ENCODE measurements at places on chromosomes 5 and 9.
A peak's percentile ranks its signal among the peaks of the same experiment; 100 is the strongest.

GRCh38 chr5:25119650-25120049, 474.9 kb upstream of the CDH10 start:
- no peak overlapping the region for H3K27ac ChIP-seq
- H3K4me3 ChIP-seq, result no peak overlapping the region
- DNase-seq, result no peak
- peaks cover 2% of the 10 kb centered on the region for H3K27me3 ChIP-seq

DNA sequence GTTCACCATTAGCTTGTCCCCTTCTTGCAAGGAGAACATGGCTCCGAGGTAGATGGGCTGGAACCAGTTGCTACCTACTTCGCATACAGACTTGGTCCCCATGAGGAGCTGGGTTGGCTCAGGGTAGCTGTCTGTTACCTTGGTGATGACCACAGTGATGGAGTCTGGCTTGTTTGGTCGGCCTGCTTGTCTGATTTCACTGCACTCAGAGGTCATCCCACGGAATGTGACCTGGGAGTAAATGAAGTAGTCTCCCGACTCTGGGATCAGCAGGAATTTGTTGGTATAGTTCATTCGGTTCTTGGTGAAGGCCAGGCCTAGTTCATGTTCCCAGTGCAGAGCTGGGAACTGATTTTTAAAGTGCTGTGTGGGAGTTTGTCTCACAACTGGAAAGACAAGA, 15.3 kb downstream of the TNFSF15 start:
- no peaks in the 10 kb centered on the region for H3K36me3 ChIP-seq
- peaks cover 35% of the 10 kb centered on the region for H3K4me1 ChIP-seq
- H3K4me3 ChIP-seq, result no peak overlapping the region
- DNase-seq, result no peak
- no peak overlapping the region for H3K27ac ChIP-seq
- no peaks in the 10 kb centered on the region for H3K27me3 ChIP-seq

DNA sequence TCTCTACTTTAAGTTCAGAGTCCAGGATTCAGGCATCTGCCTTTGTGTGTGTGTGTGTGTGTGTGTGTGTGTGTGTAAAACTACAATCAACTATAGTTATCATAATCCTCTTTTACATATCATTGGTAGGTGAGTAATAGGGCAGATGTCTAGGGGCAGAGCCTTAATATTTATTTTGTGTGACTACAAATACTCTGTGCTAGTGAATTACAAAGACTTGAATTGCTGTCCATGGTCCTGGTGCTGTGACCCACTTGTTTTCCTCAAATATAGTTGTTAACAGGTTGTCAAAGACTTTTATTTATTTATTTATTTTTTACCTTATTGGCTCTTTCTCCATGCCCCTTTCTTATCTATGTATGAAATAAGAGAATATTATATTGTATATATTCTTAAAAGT, 196.8 kb downstream of the ANXA1 start:
- H3K4me1 ChIP-seq, result no peaks in the 10 kb centered on the region
- H3K27me3 ChIP-seq, result peaks cover 10% of the 10 kb centered on the region
- H3K4me3 ChIP-seq, result no peak overlapping the region
- DNase-seq, result no peak
- H3K36me3 ChIP-seq, result no peaks in the 10 kb centered on the region

DNA sequence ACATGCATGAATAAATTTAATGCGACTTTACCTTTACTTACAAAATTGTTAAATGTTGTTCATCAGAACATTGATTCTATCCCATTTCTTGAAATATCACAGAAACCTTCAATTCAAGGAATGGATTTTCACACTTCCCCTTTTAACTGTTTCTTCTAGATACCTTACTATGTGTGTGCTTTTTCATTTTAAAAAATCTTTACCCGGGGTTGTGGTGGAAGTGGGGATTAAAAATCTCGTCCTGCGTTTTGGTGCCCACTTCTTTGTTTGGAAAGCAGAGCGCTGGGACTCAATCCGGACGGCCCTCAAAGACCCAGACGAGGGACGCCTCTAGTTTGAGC, 5.8 kb upstream of the MEF2C start:
- no peak for DNase-seq
- H3K27me3 ChIP-seq, result no peaks in the 10 kb centered on the region
- H3K36me3 ChIP-seq, result no peaks in the 10 kb centered on the region
- peaks cover 19% of the 10 kb centered on the region for H3K4me1 ChIP-seq
- peak overlapping the region; percentile 89 for H3K4me3 ChIP-seq

DNA sequence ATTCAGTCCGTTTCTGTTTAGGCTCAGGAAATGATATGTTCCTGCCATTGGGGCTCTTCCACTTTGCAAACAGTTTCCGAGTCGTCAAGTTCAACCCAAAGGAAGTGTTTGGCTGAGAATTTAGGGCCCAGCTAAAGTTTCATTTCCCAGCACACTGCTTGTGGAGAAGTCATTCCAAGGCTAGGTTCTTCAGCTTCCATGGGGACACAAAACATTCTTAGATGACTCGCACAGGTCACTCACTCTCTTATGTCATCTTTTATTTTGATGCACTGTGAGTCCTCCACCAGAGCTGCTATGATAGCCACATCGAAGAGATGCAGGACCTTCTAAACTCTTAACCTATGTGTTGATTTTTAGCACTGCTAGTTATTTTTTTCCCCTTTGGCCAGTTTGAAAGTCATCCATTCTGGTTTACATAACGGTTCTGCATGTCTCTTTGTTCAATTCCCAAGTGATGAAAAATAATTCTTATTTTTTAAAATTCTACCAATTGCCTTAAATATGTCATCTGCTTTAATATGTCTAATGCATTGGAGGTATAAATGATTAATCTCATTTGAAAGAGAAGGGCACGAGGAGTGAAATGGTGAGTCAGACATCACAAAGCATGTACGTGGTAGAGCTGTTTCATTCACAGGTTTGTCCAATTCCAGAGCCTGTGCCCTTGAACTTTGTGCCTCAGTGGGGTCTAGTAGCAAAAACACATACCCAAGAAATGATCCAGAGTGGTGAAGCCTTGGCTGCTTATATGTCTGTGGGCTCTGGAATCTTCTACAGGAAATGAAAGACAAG, 84.3 kb downstream of the ZNF462 start:
- no peak overlapping the region for H3K4me3 ChIP-seq
- H3K36me3 ChIP-seq, result peaks cover 8% of the 10 kb centered on the region
- peak overlapping the region; percentile 51 for H3K27ac ChIP-seq
- no peak for DNase-seq
- H3K27me3 ChIP-seq, result no peaks in the 10 kb centered on the region

- no peak overlapping the region for H3K4me3 ChIP-seq
- no peaks in the 10 kb centered on the region for H3K27me3 ChIP-seq
- no peak overlapping the region for H3K27ac ChIP-seq
- no peaks in the 10 kb centered on the region for H3K4me1 ChIP-seq
- no peaks in the 10 kb centered on the region for H3K36me3 ChIP-seq
These were observed 255.0 kb upstream of the IRX2 start for GRCh38 chr5:3006526-3006925.
